ENCODE measurements at places on chromosomes 3 and 15. TPM values are rescaled to one million over a fixed set of nuclear protein-coding genes. Genes with fewer than 3 reads are reported as not detected.

The GLT8D1 gene
- 42.2 TPM for total RNA-seq

DNA sequence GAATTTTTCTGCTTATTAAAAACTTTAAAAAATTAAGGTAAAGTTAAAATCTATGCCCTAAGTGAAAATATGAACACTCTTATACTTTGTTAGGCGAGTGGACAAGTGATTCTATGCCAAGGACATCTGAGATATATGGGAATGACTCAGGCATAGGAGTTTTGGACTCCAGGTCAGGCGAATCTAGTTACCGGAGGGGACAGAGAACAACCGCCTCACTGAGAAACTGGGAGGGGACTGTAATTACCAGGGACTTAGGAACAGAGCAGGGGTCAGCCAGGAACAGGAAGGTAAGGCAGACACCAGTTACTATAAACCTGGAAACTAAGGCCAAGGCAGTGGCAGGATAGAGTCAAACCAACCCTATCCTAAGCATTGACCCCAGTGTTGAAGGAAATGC lies 16.8 kb upstream of the ATP1B3 start:
- no peak for DNase-seq

The SLC22A14 gene
- total RNA-seq, result 0.64 TPM

- DNase-seq, result no peak
These were observed 21.8 kb downstream of the MAP2K5 start for GRCh38 chr15:67564021-67564967.

- peak; percentile 55 for DNase-seq
These were observed 179.4 kb downstream of the GBE1 start for GRCh38 chr3:81581966-81582599.

DNA sequence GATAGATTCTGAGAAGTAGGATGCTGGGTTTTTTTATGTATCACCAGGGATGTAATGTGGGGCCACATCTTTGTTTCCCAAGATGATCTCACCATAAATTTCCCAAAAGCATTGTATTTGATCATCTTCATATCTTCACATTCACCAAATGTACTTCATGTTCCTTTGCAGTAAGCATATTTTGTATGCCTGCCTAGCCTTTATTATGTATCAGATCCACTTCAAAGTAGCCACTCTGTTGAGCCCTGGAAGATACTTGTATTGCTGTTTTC lies 14.2 kb upstream of the GATM start:
- DNase-seq, result no peak

DNA sequence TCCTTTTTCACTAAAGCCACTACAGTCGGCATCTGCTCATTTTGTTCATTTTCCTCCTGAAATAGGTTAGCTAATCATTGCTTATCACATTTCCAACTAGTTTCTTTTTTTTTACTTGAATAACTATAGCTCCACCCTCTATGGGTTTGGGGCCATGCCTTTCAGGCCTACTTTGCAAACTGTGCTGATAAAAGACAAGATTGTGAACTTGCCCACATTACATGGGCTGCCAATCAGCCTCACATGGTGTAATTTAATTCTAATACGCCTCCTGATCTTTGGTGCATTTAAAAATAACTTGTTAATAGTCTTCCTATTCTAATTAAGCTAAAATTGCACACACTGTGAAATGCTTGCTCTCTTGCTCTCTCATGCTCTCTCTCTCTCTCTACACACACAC lies 90.5 kb downstream of the TGFBR2 start:
- no peak for DNase-seq

- DNase-seq, result no peak
These were observed 221.2 kb downstream of the IGSF11 start for GRCh38 chr3:118813472-118813871.

The NR1I2 gene
- total RNA-seq, result not detected

The MST1 gene
- total RNA-seq, result 18.2 TPM

GRCh38 chr15:63166219-63166618 lies 8.9 kb upstream of the RPS27L start:
- DNase-seq, result peak; percentile 5

The PRR20G gene
- not detected for total RNA-seq

The LIPC gene
- not detected for total RNA-seq

DNA sequence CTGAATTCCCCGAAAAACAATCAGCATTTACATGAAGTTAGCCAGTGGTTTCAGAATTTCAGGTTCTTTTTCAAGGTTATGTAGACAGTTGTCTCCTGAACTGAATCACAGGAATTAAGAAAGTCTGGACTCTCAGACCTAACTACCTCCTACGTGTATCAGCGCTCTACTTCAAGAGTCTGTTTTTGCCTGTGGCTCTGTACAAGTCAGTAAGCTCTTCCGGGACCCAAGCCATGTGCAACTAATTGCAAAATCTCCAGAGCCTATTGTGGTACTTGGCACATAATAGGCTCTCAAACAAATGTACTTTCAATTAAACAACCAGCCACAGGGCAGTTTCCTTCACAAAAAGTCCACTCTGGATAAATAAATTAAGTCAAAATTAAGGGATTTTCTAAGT lies 414.2 kb downstream of the PDCD6IP start:
- peak; percentile 78 for DNase-seq

DNA sequence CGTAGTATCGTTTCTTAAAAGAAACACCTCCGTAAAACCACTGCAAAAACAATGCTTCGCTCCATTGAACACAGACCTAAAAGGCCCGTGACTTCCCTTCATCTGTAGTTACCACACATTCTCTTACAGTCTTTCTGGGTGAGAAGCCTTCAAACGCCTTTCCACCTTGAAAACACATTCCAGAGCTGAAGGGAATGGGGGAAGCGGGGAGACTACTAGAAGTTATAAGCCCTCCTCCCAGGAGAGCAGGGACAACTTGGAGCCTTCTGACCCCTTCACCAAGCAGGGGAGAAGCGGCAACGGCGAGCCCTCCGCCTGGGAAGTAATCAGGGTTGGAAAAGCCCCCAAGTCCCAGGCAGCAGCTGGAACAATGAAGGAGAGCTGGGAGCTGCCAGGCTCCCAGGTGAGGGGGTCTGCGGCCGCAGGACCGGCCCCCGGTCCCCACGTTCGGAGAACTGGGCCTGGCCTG lies 461 bp downstream of the SECISBP2L start:
- DNase-seq, result peak; percentile 44

The FILIP1L gene
- 2.4 TPM for total RNA-seq

DNA sequence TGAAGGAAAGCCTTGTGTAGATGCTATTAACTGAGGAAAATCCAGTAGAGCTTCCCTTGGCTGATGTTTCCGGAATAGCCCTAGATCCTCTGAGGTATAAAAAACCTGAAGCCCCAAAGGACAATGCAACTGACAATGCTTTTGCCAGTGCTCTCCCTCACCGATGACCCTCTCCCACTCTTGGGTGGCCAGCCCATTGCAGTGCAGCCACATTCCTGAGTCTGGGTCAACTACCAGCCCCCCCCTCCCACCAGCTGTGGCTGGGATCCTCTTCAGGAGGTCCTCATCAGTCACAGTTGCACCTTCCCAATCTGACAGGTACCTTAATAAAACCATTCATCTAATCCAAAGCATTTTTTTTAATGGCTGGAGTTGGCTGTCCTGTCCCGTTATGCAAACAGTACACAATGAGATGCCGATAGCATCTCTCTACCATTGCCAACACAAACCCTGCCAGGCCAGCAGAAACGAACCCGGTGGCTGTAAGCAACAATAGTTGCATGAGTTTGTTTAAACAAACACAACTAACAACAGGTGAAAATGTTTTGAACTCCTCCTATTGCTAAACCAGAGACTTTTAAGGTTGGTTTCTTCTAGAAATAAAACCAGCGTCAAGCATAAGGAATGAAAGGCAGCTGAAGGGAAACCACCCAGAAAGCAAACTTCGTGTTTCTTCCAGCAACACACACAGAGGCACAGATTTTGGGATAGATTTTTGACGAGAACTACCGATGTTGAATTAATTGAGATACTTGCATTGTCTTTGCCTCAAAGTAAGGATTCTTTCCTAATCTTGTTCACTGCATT lies 128.3 kb upstream of the ARHGEF3 start:
- DNase-seq, result no peak

GRCh38 chr3:160564258-160564911 lies 986 bp downstream of the KPNA4 start:
- peak; percentile 22 for DNase-seq

The RASL12 gene
- not detected for total RNA-seq

DNA sequence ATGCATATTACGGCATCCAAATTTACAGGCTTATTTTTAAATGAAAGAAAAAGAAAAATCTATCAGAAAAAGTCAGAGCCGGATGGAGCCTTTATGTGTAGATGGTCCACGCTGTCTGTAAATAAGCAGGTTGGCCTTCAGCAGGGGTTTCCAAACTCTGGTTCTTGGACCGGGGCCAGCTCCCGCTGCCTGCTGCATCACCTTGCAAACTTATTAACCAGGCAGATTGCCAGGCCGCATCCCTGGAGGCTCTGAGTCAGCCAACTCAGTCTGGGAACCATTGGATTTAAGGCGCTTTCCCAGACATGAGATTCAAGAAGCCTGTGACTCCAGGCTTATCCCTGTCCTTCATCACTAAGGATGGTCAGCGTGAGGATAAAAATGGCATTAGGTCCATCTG lies 212.4 kb downstream of the OPA1 start:
- peak; percentile 100 for DNase-seq

The A4GNT gene
- not detected for total RNA-seq

DNA sequence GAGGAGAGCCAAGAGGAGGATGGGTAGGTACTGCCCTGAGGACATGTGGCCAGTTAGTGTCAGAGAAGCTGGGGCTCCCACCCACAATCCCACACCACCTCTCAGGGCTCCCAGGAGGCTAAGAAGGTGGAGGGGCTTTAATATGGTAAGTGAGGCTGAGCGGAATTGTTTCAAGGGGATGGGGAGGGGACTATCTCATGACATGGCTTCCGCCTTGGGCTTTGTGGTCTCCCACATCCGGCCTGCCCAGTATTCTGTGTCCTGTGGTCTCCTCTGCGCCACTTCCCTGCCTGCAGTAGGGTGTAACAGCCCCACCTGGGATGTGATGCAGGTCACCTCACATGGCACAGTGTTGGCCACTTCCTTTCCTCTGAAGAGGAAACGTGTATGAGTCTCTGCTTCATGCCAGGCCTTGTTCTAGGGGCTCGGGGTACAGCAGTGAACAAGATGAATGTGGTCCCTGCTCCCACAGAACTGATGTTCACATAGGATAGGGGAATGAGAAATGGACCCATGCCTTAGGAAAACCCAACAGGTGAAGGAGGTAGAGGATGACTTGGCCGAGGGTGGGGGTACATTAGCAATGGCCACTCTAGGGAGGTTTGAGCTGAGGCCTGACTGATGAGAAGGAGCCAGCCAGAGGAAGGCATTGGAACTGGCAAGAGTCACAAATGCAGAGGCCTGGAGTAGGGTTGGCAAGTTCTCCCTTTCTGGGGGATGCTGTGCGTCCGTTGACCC lies 3.2 kb downstream of the NEIL1 start:
- DNase-seq, result no peak

The GPR171 gene
- total RNA-seq, result not detected

- peak; percentile 65 for DNase-seq
These were observed 66.4 kb downstream of the XXYLT1 start for GRCh38 chr3:195204360-195205163.

DNA sequence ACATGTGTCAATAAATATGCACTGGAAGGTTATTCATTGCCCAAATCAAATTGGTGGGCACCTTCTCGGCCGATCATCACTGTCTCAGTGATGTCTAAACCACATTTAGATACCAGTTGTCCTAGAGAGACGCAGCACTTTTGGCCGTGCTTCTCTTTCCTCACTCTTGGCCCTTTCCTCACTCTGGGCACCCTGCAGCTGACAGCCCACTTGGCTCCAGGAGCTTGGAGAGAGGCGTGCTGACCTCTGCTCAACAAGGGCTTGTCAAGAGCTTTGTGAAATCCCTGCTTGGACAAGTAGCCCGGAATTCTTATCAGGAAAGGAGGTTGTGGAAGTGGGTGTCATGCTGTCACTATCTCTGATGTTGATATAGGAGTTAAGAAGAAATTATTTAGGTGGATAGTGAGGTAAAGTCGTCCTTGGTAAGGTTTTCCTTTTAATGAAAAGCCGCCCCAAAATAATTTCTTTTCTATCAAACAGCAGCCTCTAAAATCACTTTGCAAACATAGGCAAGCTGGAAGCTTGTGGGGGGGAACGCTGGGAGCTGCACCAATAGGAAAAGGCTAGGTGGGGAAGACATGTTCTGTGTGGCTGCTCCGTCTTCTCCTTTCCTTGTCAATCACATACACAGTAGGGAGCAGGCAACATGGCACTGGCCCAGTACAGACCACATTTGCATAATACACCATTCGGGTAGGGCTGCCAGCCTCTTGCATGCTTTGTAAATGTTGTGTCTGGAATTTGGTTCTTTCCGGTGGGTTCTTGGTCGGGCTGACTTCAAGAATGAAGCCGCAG lies 126.8 kb upstream of the UBE3A start:
- DNase-seq, result no peak

All from MCF 10A (cell line).